ENCODE measurements at places on chromosomes 2 and 18. TPM values are rescaled to one million over a fixed set of nuclear protein-coding genes. Genes with fewer than 3 reads are reported as not detected.
A peak's percentile ranks its signal among the peaks of the same experiment; 100 is the strongest.

Gene MAB21L4
- total RNA-seq, result 0.75 TPM

Gene CABYR
- total RNA-seq, result 0.91 TPM

Gene APCDD1
- total RNA-seq, result 14.0 TPM

Gene BOLL
- total RNA-seq, result 0.12 TPM

Gene TANC1
- total RNA-seq, result 68.8 TPM

Gene OTOF
- total RNA-seq, result not detected

Gene TPRKB
- total RNA-seq, result 33.8 TPM

DNA sequence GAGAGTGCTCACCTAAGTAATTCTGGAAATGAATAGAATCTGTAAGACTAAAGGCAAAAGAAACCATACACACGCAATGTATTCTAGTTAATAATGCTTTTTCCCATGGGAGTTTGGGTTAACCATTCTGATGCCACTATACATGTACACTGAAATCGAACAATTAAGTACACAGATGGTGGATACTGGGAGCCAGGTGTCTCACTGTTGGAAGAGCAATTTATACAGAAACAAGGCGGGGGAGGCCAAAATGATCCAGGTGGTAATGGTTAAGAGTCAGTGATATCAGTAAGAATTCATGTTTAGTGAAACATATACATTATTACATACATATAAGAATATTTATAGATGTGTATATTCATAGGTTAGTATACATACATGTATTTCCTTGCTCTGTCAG lies 67.2 kb downstream of the TMEM131 start:
- DNase-seq, result no peak
- no peaks in the 10 kb centered on the region for H3K27me3 ChIP-seq
- peaks cover 17% of the 10 kb centered on the region for H3K36me3 ChIP-seq
- peaks cover 15% of the 10 kb centered on the region for H3K4me1 ChIP-seq

GRCh38 chr2:52383541-52383940 lies 1351.6 kb upstream of the NRXN1 start:
- no peaks in the 10 kb centered on the region for H3K27me3 ChIP-seq
- no peak overlapping the region for H3K4me3 ChIP-seq
- H3K27ac ChIP-seq, result no peak overlapping the region
- H3K4me1 ChIP-seq, result no peaks in the 10 kb centered on the region
- no peaks in the 10 kb centered on the region for H3K36me3 ChIP-seq

GRCh38 chr2:204691911-204692510 lies 146.7 kb downstream of the PARD3B start:
- DNase-seq, result no peak
- H3K4me1 ChIP-seq, result no peaks in the 10 kb centered on the region
- no peak overlapping the region for H3K27ac ChIP-seq
- no peak overlapping the region for H3K4me3 ChIP-seq

DNA sequence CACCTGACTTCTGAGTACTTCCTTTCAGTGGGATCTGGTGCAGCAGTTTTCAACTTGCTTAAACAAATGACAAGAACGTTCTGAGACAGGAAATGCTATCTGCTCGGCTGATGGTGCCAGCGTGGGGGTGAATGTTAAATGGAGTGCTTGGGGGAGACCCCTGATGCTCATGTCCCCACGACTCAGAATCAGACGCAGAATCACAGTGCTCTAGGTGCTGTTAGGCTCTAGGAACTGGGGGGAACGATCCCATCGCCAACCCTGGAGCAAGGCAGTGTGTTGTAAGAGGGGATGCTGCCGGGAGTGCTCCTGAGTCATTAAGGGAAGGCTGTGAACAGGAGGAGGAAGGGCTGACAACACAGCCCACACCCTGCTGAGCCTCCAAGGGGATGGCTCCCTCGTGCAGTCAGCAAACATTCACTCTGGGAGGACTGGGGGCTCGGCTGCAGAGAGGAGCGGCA lies 34.1 kb upstream of the KCNF1 start:
- peak overlapping the region; percentile 55 for H3K27ac ChIP-seq
- H3K27me3 ChIP-seq, result no peaks in the 10 kb centered on the region
- no peak for DNase-seq
- no peaks in the 10 kb centered on the region for H3K36me3 ChIP-seq
- peaks cover 40% of the 10 kb centered on the region for H3K4me1 ChIP-seq

DNA sequence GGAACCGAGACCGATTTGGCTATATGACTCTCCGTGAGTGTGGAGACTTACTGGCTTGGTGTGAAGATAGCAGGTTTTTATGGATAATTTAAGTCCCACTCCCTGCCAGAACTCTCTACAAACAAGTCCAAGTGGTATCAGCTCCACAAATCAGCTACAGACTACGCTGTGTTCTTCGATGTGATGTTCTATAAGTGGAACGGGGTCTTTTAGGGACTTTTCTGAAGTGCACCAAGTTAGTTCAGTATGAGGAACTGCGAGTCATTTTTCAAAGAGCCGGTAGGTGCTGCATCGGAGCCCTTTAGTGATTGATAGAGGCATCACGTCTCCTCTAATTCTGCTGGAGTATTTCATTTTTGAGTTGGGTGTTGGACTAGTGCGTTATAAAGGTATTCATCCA lies 107.1 kb downstream of the TSHZ1 start:
- no peak overlapping the region for H3K4me3 ChIP-seq
- DNase-seq, result no peak
- H3K4me1 ChIP-seq, result no peaks in the 10 kb centered on the region
- H3K27me3 ChIP-seq, result no peaks in the 10 kb centered on the region

- no peak overlapping the region for H3K27ac ChIP-seq
- DNase-seq, result no peak
- no peak overlapping the region for H3K4me3 ChIP-seq
- H3K4me1 ChIP-seq, result peaks cover 32% of the 10 kb centered on the region
- H3K36me3 ChIP-seq, result no peaks in the 10 kb centered on the region
- no peaks in the 10 kb centered on the region for H3K27me3 ChIP-seq
Measured at GRCh38 chr2:39488450-39488849, 51.4 kb upstream of the MAP4K3 start.

- H3K27ac ChIP-seq, result no peak overlapping the region
- H3K4me3 ChIP-seq, result no peak overlapping the region
- peaks cover 97% of the 10 kb centered on the region for H3K36me3 ChIP-seq
- DNase-seq, result no peak
Measured at GRCh38 chr2:201730651-201731285, 32.3 kb upstream of the MPP4 start.

GRCh38 chr2:20384953-20385352 lies 34.3 kb upstream of the PUM2 start:
- no peaks in the 10 kb centered on the region for H3K36me3 ChIP-seq
- no peak overlapping the region for H3K4me3 ChIP-seq
- DNase-seq, result no peak
- peaks cover 10% of the 10 kb centered on the region for H3K4me1 ChIP-seq
- H3K27me3 ChIP-seq, result no peaks in the 10 kb centered on the region
- H3K27ac ChIP-seq, result no peak overlapping the region

DNA sequence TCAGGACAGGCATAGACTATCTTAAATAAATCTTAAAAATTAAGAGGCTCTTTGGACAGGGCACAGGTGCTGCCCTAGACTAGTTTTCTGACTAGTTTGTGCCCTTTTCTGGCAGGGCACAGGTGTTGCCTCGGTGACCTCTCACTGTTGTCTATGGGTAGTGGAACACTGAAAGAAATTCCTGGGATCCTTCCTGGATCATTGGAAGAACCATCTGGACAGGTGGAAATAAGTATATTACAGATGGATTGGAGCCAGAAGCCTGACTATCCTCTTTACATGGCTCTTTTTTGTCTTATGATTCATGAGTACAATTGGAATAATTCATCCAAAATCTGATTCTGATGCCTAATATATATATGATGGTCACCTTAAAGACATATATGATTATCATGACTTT lies 286.6 kb downstream of the RIT2 start:
- no peaks in the 10 kb centered on the region for H3K27me3 ChIP-seq
- H3K4me3 ChIP-seq, result no peak overlapping the region
- H3K36me3 ChIP-seq, result no peaks in the 10 kb centered on the region

- no peaks in the 10 kb centered on the region for H3K36me3 ChIP-seq
- H3K27me3 ChIP-seq, result no peaks in the 10 kb centered on the region
- no peaks in the 10 kb centered on the region for H3K4me1 ChIP-seq
Measured at GRCh38 chr2:163734881-163735684, 725 bp downstream of the FIGN start.
